ENCODE measurements at places on chromosomes 7 and 10.

DNA sequence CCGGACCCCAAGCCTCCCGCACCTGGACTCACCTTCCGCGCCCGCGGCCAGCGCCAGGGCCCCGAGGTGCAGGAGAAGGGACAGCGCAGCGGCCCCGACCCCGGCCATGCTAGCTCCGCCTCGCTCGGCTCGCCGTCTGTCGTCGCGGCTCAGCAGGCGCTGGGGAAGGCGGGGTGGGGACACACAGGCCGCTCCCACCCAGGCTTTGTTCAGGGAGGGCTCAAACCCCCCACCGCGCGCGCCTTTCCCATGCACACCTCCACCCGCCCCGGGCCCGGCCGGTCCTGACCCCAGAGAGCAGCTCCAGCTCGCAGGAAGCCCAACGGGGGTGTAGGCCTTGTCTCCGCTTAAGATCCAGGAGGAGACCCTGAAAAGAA is at the start of gene KCP:
Gene KCP, minus strand, starts transcription at position 141 of the 377 bp plus-strand sequence. Its CDS starts 33 bp downstream, at position 108.
- no peak within 1 kb of the TSS for H3K27ac ChIP-seq
- H3K4me3 ChIP-seq: no peak within 1 kb of the TSS
- H3K4me1 ChIP-seq: peaks cover 3% of the 10 kb centered on the region

DNA sequence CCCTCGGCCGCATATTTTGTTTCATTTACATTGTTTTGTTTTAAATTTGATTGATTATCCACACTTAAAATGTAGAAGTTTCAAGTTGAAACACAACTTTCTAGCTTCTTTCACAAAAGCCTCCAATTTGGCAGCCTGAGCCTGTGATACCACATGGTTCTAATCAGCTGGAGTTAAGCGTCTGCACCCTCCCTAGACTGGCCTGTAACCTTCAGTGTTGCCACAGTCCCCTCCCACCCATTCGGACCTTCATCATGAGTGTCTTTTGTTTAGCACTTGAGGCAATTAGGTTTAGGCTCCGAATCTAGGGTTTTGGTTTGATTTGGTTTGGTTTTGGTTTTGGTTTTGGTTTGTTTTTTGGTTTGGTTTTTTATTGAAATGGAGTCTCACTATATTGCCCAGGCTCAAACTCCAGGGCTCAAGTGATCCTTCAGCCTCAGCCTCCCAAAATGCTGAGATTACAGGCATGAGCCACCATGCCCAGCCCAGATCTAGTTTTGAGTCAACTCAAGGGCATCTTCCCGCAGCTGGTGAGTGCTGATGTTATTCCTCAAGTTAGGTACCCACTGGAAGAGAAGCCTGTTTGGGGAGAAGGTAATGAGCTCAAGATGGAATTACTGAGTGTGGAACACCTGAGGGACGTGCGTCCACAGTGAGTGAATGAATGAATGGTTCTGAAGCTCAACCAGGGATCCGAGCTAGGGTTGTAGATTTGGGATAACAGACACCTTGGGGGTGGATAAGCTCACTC is 201.4 kb downstream of the HECW1 start:
- H3K4me3 ChIP-seq: no peak overlapping the region
- H3K4me1 ChIP-seq: peaks cover 15% of the 10 kb centered on the region
- no peak for DNase-seq
- no peak overlapping the region for H3K27ac ChIP-seq
- peaks cover 32% of the 10 kb centered on the region for H3K27me3 ChIP-seq

- H3K4me1 ChIP-seq: peaks cover 2% of the 10 kb centered on the region
- H3K36me3 ChIP-seq: no peaks in the 10 kb centered on the region
- H3K4me3 ChIP-seq: no peak overlapping the region
Observed at GRCh38 chr7:18575622-18576572, 80.3 kb downstream of the HDAC9 start.

GRCh38 chr7:1531263-1531978 is 919 bp downstream of the MAFK start:
- peak overlapping the region; percentile 88 for H3K4me3 ChIP-seq
- H3K27ac ChIP-seq: peak overlapping the region; percentile 87
- DNase-seq: peak; percentile 25

DNA sequence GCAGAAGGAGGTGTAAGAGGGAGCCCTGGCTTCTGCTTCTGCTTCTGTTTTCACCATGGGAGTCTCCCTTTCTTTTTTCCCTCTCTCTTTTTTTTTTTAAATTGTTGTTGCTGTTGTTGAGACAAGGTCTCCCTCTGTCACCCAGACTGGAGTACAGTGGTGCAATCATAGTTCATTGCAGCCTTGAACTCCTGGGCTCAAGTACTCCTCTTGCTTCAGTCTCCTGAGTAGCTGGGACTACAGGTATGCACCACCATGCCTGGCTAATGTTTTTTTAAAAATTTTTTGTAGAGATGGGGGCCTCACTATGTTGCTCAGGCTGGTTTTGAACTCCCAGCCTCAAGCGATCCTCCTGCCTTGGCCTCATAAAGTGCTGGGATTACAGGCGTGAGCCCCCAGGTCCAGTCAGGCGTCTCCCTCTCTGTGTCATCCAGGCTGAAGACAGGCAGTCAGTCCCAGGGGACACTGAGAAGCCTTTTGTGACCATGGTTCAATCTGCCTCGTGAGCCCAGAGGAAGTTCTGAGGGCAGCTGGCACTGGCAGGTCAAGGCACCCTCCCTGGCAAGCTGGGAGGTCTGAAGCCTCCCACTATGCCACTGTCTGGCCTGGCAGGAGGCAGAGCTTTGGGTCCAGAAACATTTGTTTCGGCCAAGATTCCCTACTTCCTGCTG is 33.6 kb upstream of the NPFFR1 start:
- H3K4me3 ChIP-seq: no peak overlapping the region
- no peak for DNase-seq
- H3K4me1 ChIP-seq: peaks cover 2% of the 10 kb centered on the region
- H3K27ac ChIP-seq: no peak overlapping the region
- no peaks in the 10 kb centered on the region for H3K27me3 ChIP-seq

DNA sequence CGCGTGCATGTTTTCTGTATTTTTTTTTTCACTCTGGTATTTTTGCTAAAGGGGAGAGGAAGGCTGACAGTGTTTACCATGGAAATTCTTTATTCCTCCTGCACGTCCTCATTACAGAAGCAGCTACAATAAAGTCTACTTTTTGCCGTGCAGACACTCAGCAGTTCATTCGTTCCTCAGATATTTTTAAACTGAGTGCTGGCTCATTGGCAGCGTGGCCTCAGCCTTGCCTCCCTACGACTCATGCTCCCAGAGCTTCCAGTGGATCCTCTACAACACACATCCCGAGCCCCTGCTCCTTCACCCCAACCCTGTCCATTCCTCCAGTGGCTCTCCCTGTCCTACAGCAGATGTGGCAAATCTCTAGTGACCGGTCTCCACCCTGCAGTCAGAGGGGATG is 239.2 kb upstream of the ZMIZ1 start:
- H3K36me3 ChIP-seq: no peaks in the 10 kb centered on the region
- H3K27ac ChIP-seq: no peak overlapping the region
- H3K27me3 ChIP-seq: peaks cover 3% of the 10 kb centered on the region
- no peak overlapping the region for H3K4me3 ChIP-seq
- H3K4me1 ChIP-seq: no peaks in the 10 kb centered on the region
- DNase-seq: no peak

DNA sequence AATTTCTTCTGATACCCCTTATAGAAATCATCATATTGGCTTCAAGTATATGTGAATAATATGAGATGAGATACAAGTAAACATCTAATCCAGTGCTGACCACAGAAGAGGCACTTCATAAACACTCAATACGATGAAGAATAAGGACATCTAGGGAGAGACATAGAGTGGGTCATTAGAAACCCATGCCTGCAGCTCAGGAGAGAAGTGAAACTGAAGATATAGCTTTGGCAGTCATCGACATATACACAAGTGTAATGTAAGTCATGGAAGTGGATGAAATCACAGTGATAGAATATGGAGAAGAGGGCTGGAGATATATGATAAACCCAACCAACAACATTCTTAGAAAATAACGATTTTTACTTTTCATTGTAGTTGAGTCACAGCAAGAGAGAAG is 665.0 kb downstream of the PARD3 start:
- H3K4me3 ChIP-seq: no peak overlapping the region
- H3K27me3 ChIP-seq: peaks cover 2% of the 10 kb centered on the region
- no peak overlapping the region for H3K27ac ChIP-seq

All from activated T-helper 2 cell treated with anti-CD3 and anti-CD28 coated beads, Interferon-gamma antibody, Interleukin-2, Interleukin-4, amounts not matched to agents 10 μg/mL and 5 μg/mL and 100 μg/mL, durations not matched to agents 14 hours and 24 hours and 36 hours (primary cell).